NCI-H1105 (cell line): ENCODE measurements at places on chromosomes 11 and 22.

- DNase-seq = peak; percentile 19
These were observed at the start of gene FAM83F for GRCh38 chr22:39994566-39995392. Gene FAM83F, plus strand, starts transcription at chr22:39994954. Its CDS starts 89 bp downstream, at chr22:39995043.

DNA sequence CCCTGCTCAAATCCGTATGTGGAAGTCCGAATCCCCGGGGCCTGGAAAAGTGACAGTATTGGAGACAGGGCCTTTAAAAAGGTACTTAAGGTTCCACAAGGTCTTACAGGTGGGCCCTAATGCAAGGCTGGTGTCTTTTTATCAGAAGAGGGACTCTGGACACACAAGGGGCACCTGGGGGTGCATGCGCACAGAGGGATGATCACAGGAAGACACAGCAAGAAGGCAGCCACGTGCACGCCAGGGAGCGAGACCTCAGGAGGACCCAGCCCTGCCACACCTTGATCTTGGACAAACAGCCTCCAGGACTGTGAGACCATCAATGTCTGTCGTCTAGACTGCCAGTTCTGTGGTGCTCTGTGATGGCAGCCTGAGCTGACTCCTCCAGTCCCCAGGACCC is 96.5 kb downstream of the SHANK2 start:
- DNase-seq = no peak

GRCh38 chr11:124882339-124883071 is 15.2 kb downstream of the ROBO4 start:
- DNase-seq = no peak

GRCh38 chr11:17608821-17609220 is 61.8 kb downstream of the OTOG start:
- DNase-seq = no peak

DNA sequence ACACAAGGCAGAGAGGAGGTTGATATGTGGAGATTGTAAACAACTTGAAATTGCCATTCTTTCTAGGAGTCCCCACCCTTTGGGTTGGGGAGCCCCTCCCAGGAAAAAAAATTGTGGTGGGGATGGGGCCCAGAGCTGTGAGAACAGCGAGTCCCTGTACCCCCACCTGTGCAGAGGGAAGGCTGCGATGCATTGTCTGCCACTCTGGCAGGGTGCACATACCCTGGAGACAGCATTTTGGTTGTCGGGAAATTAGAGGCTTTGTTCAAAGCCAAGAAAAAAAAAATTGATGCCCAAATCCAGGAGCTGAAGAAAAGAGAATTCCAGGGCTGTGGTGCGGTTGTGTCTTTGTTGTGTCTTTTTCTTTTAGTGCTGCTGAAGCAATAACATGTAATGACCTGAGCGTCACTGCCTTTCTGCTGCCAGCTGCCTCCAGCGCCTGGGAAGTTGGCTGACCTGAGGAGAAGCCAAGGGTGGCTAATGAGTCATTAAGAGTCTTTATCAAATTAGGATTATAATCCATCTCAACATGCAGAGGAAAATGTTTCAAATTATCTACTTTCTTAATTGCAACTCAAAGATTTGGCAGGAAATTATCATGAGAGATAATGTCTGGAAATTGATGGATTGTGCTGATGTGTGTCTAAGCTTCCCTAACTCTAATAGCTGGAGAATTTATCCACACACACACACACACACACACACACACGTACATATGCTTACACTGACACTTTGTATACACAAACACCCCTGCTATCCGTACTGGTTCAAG is 8.0 kb upstream of the PKNOX2 start:
- no peak for DNase-seq

GRCh38 chr11:94417386-94417987 is 16.3 kb upstream of the GPR83 start:
- DNase-seq = no peak

DNA sequence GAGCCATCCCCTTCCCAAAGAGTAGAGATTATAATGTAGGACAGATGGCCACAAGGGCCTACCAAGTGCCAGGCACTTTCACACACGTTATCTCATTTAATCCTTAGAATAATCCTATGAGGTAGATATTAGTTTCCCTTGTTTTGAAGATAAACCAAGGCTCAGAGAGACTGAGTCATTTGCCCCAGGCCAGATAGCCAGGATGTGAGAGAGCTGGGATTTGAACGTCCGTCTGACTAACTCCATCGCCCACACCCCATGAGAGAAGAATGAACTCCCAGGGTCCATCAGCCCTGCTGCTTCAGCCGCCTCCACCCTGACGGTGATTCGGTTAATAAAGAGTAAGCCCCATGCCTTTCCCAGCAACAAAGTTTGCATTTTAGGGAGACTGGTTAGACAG is 10.7 kb downstream of the PRG3 start:
- no peak for DNase-seq

- peak; percentile 41 for DNase-seq
These were observed 621 bp downstream of the KCNC1 start for GRCh38 chr11:17734986-17735817.

DNA sequence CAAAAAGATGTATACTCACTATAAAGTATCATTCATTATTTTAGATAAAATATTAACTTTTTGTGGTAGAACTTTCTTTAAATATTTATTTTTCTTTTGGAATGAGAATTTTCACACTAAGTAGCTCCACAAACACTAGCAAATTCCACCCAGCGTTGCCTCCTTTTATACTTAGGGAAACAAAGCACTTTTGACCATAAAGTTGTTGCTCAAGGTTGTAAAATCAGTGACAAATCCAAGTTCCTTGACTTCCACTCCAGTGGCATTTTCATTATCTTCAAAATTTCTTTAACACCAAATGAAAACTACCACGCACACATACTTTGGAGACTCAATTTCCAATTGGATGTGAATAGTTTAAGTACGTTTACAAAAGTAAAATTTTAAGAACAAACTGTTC is 431.2 kb downstream of the DLG2 start:
- no peak for DNase-seq

GRCh38 chr22:19607192-19608002 is 83.2 kb upstream of the CLDN5 start:
- peak; percentile 60 for DNase-seq

- DNase-seq = no peak
These were observed 16.9 kb downstream of the ELFN2 start for GRCh38 chr22:37410174-37411055.

DNA sequence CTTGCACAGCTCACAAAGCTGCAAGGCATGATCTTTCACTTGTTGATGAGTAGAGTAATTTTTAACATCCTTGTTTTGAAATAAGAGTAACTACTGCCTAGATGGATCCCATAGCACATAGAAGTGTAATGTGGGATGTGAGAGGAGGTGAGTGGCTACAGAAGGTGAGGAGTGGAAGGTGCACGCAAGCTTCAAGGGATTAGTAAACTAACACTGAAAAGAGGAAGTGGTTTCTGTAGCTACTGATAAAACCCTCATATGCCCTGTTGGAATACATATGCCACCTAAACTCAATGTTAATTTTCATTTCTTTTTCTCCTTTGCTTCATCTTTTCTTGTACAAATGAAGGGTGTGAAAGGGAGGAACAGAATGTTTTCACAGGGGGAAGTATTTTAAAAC is 22.0 kb upstream of the CTSC start:
- no peak for DNase-seq

GRCh38 chr22:50002791-50003190 is 9.8 kb downstream of the IL17REL start:
- no peak for DNase-seq

- DNase-seq = peak; percentile 31
These were observed 60.8 kb upstream of the CCDC179 start for GRCh38 chr11:22920939-22921565.

DNA sequence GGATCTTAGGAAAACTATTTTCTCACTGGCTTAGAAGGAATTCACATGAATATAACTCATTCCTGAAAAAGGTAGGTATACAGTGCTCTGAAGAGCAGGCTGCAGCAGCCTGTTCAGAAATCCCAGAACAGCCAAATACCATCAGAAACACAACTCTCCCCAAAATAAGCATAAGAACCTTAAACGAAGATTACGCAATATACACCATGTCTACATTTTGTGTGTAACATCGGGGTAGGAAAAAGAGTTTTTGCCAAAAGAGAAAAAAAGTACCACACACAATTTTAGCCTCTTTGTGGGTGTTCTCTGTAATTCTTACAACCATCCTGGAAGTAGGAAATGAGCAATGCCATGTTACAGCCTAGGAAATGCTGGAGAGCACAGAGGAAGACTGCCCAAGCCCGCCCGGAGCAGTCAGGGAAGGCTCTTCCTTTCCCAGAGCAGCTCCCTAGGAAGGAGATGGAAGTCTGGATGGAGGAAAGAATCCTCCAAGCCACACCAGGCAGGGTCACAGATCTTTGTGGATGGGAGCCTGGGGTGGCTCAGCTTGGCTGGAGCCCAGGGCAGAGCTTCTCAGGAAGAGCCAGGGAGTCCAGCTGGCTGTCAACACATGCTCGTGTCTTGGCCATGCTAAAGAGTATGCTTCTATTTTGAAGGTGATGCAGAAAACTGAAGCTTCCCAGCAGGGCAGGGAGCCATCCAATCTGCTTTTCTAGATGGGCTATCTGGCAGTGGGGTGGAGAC is 49.7 kb upstream of the ARFGAP3 start:
- DNase-seq = no peak

DNA sequence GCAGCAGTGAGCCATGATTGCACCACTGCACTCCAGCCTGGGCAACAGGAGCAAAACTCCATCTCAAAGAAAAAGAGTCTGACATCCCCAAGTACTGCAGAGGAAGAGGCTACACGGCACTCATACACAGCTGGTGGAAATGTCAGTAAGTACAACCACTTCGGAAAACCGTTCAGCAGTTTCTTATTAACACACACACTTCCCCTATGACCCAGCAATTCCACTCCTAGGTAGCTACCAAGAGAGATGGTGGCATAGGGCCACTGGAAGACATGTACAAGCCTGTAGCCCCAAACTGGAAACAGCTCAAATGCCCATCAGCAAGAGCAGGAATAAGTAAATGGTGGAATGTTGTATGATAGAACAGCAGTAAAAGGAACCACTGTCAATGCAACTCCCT is 3.3 kb downstream of the DRAP1 start:
- no peak for DNase-seq

- DNase-seq = no peak
These were observed 94.9 kb upstream of the SEPTIN5 start for GRCh38 chr22:19619144-19620009.

GRCh38 chr22:39300186-39300830 is 19.1 kb downstream of the RPL3 start:
- DNase-seq = no peak

DNA sequence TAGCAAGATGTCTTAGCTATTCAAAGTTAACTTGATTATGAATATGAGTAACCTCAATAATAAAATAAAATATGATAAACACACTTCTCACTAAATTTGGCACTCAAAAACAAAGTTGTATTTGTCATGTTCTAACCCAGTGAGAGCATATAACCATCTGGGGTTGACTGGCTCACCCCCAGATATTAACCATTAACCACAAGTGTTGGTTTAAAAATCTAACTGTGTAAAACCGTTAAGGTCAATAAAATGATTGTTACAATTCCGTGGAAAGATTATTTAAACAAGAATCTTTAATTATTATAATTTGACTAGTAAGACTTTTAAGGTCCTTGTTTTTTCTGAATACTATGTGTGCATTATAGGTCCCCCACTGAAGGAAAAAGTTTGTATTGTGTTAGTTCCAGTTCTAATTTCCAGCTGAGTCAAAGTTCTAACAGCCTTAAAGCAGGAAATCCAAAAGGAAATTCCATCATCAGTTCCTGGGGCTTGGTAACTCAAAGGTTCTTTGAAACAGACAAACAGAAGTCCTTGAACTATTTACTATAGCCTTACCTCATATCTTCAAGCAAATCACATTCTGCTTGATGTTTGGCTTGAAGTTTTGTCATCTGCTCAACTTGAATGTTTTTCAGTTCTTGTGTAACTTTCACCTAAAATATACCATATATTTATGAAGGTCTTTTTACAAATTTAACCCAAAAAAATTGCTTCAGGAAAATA is 2.5 kb downstream of the FCHSD2 start:
- DNase-seq = no peak

DNA sequence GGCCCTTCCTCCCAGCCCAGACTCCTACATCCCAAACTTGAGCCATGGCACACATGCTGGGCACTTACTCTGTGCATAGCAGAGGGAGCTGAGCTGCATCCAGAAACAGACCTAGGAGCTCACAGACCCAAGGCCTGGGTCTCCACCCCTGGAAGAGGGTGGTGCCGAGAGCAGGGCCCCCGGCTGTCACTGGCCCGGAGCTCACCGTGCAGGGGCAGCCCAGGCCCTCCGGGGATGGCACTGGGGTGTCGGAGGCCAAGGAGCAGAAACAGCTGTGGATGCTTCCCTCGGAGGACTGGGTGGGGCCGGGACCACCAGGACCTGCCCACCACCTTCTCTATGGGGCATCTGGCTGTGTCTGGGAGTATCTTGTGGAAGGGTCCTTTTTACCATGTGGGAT is 4.3 kb upstream of the APOBEC3A start:
- DNase-seq = no peak

GRCh38 chr11:67504005-67504949 is 886 bp downstream of the PITPNM1 start:
- DNase-seq = peak; percentile 13

- DNase-seq = no peak
These were observed 7.8 kb downstream of the TAF1D start for GRCh38 chr11:93733474-93733873.

- no peak for DNase-seq
These were observed 21.6 kb downstream of the PPARA start for GRCh38 chr22:46171940-46172339.

GRCh38 chr22:46931414-46931813 is 169.0 kb downstream of the TBC1D22A start:
- DNase-seq = no peak

DNA sequence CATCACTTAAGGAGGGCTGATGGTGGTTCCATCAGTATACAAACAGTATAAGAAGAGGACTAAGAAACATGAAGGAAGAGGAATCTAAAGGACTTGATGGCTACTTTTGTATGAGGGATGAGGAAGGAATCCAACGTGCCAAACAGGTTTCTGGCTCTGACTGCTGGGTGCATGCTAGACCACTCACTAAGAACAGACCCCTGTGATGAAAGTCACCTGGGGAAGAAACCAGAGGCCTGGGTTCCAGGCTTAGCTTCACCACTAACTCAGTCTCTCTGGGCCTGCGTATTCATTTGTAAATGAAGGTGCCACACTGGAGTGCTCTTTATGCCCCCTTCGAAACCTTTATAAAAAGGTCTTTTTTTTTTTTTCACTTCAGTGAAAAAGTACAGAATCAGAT is 55.1 kb downstream of the AAMDC start:
- DNase-seq = no peak

DNA sequence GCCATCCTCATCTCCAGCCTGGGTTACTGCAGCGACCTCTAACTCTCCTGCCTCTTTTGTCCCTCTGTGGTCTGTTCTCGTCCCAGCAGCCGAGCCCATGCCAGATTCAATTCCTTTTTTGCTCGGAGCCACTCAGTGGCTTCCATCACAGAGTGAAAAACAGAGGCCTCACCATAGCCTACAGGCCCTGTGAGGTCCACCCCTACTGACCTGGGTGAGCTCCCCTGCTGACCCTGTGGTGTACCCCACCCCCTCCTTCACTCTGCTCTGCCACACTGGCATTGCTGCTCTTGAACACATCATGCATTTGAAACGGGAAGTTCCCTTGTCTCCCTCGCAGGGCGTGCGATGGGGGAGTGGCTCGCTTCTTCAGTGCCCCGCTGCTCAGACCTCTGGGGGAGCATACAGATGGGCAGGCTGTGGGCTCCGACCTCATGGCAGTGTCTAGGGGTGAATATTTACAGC is 2.1 kb downstream of the AIP start:
- DNase-seq = no peak
